ELR (cell line): ENCODE measurements at places on chromosomes 12 and 14.

DNA sequence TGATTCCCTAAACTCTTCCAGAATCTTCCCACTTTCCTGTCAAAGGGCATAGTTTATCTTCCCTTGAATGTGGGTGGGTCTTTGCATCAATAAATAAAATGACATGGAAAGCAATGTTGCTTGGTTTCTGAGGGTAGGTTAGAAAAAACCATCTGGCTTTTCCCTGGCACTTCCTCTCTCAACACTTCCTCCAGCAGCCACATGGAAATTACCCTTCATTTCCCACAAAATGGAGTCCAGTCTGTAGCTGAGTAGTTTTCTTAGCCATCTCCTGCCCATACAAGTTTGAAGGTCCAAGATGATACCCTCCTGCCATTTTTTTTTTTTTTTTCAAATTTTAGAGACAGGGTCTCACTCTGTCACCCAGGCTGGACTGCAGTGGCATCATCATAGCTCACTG is 11.1 kb upstream of the NDUFA12 start:
- no peak for DNase-seq

GRCh38 chr14:78324353-78324752 is 154.2 kb downstream of the NRXN3 start:
- no peak for DNase-seq

DNA sequence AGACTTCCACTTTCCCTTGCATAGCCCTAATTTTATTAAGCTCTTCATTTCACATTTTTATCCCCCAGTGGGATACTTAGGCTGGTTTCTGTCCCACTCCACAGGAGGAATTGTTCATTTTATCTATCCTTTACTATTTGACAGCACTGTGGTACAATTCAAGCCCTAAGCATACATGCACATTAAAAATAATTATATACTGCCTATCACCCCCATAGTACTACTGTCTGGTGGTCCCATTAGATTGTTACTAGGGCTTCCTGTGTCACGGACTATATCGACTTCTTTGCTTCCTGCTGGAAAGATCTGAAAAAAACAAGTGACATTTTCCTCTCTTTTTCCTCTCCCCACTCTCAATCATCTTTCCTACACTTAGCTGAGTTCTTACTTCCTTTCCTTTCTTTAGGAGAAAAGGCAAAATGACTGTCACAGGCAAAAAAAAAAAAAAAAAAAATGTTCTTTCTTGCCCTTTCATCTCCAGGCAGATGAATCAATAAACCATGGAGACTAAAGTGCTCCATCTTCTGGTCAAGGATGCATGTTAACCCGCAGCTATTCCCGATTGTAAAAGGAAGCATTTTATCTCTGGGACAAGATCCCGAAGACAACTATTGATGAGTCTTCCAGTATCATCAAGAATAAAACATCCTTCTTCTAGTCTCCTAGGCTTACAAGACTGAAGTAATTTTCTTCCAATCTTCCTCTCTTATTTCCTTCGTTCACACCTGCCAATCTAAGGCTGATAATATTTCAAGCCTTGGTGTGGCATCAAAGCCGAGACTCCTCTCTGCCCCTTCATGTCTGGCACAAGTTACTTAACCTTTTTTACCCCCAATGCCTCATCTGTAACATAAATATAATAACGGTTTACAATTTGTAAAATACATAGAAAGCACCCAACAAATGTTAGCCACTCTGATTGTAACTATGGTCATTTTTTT is 94.4 kb upstream of the PLEKHG7 start:
- peak; percentile 78 for DNase-seq

GRCh38 chr14:60331201-60332045 is 82.4 kb downstream of the PPM1A start:
- peak; percentile 61 for DNase-seq

DNA sequence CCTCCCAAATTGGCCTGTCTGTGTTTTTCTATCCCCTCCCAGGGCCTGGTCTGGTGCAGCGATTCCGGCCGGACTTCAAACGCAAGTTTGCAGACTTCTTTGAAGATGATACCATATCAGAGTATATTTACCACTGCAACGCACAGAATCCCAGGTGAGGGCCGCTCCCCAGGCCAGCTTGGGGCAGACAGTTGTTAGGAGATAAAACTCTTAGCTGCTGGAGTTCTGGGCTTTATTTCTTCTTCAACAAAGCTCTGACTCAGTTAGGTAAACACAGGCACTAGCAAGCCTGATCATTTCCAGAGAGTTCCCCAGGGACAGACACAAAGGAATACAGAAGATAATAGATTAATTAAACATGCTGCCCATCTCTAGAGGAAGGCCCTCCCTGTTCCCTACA is 8.3 kb downstream of the ABHD4 start:
- no peak for DNase-seq

DNA sequence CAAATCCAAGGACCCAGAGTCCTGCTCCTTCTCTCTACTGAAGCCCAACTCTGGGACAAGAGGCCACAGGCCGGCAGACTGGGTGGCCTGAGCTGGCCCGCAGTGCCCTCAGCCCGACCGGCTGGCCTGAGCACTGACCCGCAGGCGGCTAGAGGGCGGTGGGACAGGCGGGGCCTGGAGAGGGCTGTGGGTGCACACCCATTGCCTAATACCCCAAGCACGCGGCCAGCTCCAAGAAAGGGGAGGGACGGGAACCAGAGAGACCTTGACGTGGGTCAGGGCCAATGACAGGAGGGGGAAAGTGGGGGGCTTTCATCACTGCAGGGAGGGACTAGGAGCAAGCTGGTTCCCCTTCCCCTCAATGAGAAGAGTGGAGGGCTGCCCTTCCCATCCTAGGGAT is 2.0 kb upstream of the WNT10B start:
- no peak for DNase-seq

- no peak for DNase-seq
Measured at GRCh38 chr12:8519171-8519570, 5.9 kb downstream of the CLEC4D start.

DNA sequence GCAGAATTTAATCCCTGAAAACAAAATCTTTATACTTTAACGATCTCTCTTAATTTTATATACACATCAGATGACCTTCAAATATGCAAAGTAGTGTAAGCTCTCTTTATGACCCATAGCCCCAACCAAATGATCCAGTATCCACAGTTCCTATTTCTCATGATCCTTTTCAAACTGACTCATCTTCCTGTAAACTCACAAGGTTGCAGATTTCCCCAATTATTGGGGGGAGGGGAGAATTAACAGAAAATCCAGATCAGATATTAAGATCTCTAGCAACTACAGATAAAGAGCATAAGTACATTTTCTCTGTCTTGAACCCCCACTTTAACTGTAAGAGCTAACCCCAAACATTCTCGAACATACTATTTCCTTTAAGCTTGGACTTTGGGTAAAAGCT is 12.5 kb downstream of the GNS start:
- DNase-seq: peak; percentile 78

GRCh38 chr12:18849761-18850160 is 111.8 kb downstream of the CAPZA3 start:
- DNase-seq: no peak

DNA sequence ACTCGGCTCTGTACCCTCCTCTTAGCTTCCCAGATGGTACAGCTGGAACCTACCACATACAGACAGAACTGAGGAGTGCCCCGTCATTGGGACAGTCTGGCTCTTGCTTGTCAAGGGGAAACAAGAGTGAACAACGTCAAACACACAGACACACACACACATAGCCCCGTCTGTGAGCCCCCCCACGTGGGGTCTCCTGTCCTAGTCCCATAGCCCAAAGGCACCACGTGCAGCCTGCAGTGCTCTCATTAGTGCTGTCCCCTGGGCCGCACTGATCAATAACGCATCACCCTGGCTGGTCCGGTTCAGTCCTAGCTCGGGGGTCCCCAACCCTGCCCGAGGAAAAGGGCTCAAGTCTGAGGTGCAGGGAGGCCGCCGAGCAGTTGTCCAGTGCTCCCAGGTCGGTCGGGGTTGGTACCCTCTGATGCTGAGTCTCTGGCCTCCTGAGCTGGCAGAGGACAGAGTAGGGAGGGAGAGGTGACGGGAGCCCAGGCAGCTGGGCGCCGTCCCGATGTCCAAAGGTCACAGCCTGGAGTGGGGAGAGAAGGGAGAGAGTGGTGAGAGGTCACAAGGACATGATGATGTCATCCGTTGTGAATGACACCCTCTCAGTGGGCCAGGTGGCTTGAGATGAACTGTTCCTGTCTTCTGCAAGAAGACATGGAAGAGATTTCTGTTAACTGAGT is 105.4 kb upstream of the NOS1 start:
- no peak for DNase-seq

DNA sequence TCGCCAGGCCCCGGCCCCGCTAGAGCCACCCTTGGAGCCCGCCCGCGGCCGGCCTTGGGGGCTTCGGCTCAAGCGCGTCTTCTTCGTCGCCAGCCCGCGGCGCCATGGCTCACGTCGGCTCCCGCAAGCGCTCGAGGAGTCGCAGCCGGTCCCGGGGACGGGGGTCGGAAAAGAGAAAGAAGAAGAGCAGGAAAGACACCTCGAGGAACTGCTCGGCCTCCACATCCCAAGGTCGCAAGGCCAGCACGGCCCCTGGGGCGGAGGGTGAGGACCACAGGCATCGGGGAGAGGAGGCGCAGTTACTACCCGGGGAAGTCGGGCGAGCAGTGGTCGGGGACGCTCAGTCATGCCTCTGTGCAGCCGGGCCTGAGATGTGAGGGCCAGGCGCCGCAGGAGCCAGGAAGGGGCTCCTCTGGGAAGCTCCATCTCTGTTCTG is 573 bp downstream of the ARL6IP4 start:
- peak; percentile 46 for DNase-seq

DNA sequence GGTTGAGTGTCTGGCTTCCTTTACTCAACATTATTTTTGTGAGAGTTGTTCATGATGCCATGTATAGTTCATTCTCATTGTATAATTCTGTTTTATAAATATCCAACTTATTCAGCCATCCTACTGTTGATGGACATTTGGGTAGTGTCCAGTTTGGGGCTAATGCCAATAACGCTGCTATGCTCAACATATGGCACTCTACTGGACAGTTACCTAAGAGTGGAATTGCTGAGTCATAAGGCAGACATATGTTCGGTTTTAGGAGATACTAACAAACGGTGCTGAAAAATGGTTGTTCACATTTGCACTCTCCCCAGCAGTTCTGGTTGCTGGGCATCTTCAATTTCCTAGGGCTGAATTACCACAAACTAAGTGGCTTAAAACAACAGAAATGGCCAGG is 28.7 kb upstream of the P2RX4 start:
- peak; percentile 31 for DNase-seq

DNA sequence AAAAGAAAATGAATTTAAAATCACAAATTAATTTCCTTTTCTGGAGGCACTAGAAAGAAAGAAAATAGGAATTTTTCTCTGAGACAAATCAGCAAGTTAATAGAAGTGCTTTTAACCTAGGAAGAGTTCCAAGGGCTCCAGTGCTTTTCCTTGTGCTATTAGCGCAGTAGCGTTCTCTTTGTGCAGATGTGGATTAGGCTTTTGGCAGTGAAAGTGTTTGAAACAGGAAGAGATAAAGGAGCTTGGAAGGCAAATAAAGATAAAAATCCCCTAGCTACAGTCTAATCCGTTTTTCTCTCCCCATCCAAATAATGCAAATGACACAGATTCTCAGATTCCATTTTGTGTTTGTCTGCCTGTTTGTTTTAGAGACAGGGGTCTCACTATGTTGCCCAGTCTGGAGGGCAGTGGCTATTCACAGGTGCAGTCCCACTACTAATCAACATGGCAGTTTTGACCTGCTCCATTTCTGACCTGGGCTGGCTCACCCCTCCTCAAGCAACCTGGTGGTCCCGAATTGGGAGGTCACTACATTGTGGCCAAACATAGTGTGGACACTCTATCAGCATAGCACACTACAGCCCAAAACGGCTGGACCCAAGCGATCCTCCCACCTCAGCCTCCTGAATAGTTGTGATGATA is 166.1 kb downstream of the PAWR start:
- DNase-seq: no peak

DNA sequence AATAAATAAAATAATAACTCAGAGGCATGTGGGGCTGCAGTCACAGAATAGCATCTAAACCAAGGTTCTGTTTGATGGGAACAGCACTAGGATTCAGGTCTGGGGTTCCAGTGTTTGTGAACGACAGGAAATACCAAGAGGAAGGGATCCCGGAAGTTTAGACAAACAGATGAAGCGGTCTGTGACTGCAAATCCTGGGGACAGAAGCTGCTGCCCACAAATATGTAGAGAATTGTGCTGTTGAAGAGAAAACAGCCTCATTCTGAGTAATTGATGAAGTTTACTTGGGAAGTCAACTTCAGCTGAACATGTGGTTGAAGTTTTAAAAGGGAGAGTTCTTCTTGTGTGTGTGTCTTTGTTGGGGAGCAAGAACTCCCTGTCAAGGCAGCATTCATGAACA is 98.4 kb upstream of the TBX5 start:
- DNase-seq: peak; percentile 12

DNA sequence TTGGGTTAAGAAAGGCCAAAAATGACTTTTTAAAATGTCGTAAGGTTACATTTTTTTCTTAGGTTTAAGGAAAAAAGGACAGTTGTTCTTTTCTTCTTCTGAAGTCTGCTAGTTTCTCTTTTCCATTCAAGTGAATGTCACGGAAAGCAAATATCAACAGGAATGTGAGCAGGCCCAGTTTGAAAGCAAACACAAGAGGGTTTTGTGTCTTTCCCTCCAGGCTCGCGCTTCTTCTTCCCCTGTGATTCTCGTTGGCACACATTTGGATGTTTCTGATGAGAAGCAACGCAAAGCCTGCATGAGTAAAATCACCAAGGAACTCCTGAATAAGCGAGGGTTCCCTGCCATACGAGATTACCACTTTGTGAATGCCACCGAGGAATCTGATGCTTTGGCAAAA is 85.4 kb downstream of the LRRK2 start:
- no peak for DNase-seq

DNA sequence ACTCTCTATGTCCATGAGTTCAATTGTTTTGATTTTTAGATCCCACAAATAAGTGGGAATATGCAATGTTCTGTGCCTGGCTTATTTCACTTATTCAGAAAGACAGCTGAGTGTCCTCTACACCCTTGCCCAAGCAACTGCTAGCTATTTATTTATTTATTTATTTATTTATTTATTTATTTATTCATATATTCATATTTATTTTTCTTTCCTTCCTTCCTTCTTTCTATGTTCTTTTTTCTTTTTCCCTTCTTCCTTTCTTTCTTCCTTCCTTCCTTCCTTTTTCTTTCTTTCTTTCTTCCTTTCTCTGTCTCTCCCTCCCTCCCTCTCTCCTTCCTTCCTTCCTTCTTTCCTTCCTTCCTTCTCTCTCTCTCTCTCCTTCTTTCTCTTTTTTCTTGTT is 563.4 kb downstream of the BCL11B start:
- no peak for DNase-seq

DNA sequence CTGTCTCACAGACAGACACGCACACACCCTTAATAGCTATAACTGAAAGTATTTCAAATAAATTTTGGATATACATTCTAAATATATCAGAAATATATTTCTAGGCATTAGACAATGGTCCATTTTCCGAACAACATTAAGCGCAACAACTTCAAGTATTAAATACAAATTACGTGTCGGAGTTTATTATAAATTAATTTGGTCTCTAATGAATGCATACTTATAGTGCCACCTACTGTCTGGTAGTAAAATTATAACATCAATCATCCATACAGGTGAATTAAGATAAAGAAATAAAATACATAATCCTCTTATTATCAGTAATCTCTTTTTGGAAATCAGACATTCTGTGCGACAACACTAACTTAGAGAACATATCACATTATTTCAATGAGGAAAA is 27.2 kb upstream of the CMAS start:
- DNase-seq: peak; percentile 32

- DNase-seq: peak; percentile 17
Measured at GRCh38 chr14:95320078-95320895, 579 bp upstream of the CLMN start.

GRCh38 chr12:41100572-41100971 is 87.5 kb upstream of the PDZRN4 start:
- DNase-seq: no peak
